ENCODE measurements at places on chromosomes 2 and 18.
A peak's percentile ranks its signal among the peaks of the same experiment; 100 is the strongest.

DNA sequence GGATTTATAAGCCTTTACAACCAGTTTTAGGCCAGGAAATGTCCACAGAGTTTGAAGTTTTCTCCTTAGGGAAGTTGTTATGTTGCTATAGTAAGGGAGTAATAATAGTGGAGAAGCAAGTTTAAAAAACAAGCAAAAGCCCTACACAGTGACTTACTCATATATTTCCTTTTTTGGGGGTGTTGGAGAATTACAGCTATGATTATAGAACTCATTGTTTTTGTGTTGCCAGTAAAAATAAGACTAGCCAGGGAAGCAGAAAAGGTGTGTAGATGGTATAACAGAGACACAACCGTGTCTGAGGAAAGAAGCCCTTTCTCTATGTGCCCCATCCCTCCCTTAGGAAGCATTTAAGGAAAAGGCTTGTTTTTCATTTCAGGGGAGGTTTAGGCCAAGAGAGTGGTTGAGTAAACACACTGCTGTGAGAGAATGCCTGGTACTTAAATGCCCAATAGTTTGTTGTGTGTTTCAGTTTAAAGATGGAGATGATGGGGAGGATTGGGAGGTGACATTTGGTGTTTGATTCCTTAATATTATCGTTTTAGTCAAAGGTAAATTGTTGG is 2.3 kb downstream of the VAPA start:
- DNase-seq = no peak

DNA sequence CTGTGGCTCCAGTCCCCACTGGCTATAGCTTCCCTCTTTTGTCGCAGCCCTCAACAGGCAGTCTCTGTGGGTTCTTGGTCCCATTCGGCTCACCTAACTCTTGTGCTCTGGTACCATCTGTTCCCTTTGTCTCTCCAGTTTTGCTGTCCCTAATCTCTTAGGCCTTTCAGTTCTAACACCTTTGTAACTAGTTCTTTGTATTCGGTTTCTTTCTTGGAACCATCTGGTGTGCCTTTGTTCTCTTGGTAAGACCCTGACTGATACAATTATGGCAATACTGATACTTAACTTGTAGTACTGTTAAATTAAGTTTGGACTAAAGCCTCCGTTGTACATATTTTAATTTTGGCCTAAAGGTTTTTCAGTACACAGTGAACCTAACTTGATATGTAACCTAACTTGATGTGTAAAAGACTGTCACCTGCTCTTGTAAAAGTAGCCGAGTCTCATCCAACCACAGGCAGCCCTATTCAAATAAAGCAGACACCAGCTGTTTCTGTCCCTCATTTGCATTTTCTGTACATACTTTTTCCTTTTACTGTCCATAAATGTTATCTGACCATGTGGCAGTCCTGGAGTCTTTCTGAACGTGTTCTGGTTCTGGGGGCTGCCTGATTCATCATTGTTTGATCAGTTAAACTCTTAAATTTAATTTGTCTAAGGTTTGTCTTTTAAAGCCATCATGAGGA is 4.8 kb upstream of the MRPL44 start:
- DNase-seq = no peak

DNA sequence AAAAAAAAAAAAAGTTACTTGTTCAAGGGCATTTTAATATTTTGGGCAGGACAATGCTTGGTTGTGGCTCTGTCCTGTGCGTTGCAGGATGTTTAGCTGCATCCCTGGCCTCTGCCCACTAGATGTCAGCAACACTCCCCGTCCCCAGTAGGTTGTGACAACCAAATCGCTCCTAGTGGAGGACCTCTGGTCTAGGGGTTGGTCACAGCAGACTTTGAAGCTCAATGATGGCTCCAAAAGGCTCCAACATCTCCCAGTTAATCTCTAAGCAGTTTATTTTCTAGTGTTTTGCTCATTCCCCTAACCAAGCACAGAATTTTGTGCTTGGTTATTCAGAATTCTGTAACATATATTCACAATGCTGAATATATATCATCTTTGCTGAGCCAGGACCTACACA is 67.0 kb downstream of the CHRNA1 start:
- peak; percentile 56 for DNase-seq

- no peak for DNase-seq
These were observed 13.7 kb upstream of the INO80C start for GRCh38 chr18:35511428-35511827.

DNA sequence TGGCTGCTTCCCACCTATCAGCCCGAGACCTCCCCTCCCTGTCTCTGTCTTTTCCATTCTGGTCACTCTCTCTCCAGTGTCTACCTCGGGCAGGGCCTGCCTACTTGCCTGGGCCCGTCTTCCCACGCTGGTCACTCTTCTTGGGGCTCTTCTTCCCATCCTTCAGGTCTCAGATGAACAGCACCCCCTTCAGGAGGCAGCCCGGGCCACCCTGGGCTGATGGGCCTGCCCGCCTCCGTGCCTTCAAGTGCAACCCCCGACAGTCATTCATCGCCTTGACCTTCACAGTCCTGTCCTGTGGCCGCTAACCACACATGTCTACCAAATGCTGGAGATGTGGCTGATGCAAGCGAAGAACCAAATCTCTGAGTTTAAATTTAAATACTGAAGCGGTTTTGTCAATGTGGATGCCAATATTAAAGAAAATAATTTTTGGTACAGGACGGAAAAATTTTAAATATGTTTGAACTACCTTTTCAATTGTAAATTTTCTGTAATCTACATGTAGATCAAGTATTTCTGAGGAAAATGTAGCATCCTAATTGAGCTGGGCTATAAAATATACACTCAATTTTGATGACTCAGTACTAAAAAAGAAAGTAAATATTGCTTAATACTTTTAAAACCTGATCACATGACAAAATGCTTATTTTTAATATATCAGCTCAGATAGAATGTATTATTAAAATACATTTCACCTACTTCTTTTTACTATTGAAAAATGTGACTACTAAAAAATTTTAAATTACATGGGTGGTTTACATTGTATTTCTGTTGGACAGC is 96.4 kb downstream of the LAMA1 start:
- DNase-seq = no peak

DNA sequence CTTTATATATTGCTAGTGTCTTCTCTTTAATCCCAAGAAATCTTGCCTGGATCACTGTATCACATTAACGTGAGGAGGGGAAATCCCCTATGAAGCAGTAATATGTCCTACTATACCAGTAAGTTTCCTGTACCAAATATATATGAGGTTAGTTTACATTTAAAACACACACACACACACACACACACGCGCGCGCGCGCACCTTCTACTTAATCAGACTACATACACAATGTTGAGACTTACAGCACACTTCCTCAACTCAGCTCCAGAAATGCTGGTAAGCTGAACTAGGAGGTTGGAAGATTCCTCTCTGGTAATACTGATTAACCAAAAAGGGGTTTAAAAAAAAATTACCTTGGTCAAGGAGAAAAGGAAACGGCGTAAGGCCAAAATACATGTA is 49.3 kb downstream of the USP34 start:
- no peak for DNase-seq

DNA sequence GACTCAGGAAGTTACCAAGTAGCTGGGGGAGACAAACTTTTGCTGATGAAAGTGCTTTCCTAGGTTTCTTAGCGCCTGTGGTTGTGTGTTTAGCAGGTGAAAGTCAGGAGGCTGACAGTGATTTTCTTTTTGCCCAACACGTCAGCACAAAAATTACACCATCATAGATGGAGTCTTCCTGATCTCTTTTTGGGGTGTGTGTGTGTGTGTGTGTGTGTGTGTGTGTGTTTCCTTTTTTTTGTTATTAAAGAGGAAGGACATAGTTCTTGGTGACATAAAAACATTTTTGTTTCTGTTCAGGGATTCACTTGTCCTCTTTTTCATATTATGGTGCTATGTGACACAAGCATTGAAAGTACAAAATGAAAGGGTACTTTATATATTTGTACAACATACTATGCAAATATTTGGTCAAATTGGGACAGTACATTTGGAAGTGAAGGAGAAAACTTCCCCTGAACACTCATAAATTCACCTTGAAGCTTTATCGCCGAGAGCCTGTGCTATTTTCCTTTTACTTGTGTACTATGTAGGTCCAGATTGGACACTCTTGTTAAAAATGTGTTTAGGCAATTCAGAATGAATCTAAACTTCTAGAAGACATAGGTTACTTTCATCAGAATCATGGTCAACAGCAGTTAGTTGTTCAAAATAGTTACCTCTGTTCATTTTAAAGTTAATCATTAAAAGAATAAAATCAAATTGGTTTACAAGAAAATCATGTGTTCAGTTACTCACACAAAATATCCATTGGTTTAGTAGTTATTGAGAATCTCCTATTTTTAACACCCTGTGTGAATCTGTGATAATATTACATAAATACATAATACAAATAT is 491.9 kb downstream of the IRS1 start:
- no peak for DNase-seq

GRCh38 chr2:174335254-174335987 is 667 bp downstream of the SP9 start:
- no peak for DNase-seq

GRCh38 chr2:186641132-186641806 is 51.4 kb downstream of the ITGAV start:
- no peak for DNase-seq

DNA sequence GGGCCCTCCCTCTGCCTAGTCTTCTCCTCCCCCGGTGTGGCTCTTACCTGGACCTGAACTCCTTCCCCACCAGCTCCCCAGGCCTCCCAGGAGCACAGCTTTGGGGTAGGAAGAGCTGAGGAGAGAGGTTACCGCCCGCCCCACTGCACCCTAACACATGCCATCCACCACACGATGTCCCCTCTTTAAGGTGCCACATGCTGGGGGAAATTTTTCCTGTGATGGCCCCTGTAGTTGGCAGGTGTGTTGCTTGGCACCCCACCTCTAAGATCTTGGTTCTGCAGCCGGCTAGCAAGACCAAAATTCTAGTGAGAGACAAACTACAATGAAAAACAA is 6.9 kb upstream of the TEX261 start:
- no peak for DNase-seq

DNA sequence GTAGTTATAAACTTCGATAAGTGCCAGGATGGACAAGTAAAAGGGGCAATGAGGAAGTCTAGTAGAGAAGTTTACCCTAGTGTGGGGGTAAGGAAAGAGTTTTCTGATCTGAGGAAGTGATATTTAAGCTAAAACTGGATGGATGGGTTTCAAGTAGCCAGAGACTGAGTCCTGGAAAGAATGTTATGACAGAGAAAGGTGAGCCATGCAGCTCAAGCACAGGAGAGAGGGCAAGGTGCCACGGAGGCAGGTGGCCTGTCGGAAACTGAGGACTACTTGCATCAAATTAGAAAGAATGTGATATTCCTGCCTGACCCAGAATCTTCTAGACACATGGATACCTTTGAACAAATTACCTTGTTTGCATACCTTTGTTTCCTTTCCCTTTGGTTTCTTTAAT is 26.5 kb downstream of the NMUR1 start:
- no peak for DNase-seq

- peak; percentile 73 for DNase-seq
These were observed 7.1 kb upstream of the KLF11 start for GRCh38 chr2:10036095-10036884.

GRCh38 chr2:183172220-183172887 is 48.1 kb downstream of the NUP35 start:
- no peak for DNase-seq

- DNase-seq = no peak
These were observed 948.7 kb downstream of the TSN start for GRCh38 chr2:122704109-122704563.

DNA sequence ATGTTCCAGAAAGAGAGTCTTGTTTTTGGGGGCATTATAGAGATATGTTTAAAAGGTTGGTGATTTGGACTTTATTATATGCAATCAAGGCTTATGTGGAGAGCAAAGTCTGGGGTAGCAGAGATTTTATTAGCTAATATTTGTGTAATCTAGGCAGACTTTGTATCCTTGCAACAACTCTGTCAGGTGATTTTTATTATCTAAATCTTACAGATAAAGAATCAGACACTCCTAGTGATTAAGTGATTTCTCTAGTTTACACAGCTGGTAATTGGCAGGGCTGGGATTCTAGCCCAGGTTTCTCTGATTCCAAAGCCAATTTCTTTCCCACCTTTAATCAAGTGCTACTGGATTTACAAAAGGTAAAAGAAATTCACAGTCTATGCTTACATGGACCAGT is 33.3 kb upstream of the NCK2 start:
- DNase-seq = no peak

DNA sequence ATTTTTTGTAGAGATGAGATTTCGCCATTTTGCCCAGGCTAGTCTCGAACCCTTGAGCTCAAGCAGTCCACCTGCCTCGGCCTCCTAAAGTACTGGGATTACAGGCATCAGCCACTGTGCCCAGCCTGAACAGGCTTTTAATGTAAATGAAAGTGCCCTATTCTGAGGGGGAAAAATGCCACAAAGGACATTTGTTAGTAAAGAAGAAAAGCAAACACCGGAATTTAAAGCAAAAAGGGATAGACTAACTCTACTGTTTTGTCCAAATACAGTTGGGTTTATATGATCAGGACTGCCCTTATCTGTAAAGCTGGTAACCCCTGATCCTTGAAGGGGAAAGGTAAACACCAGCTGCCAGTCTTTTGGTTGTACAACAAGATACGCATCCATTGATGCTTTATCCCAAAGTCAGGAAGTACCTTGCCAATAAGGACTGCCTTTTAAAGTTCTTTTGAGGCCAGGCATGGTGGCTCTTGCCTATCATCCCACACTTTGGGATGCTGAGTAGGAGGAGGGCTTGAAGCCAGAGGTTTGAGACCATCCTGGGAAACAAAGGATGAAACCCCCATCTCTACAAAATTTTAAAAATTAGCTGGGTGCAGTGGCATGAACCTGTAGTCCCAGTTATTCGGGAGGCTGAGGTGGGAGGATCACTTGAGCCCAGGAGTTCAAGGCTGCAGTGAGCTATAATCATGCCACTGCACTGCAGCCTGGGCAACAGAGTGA is 13.1 kb downstream of the CLEC4F start:
- no peak for DNase-seq

- no peak for DNase-seq
These were observed 34.1 kb upstream of the SLC39A10 start for GRCh38 chr2:195622966-195623365.

DNA sequence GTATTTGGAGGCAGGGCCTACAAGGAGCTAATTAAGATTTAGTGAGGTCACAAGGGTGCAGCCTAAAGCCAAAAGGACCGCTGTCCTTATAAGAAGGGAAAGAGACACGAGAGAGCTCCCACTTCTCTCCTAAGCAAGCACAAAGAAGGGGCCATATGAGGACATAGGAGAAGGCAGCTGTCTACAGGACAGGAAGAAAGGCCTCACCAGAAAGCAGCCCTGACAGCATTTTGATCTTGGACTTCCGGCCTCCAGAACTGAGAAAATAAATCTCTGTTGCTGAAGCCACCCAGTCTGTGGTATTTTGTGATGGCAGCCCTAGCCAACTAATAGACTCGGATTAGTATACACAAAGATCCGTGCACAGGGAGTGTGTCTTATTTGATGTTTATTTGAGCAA is 139.7 kb downstream of the B3GNT2 start:
- no peak for DNase-seq
